ENCODE measurements at places on chromosomes 1 and 21.

GRCh38 chr21:34894401-34894800 lies 154.7 kb downstream of the RUNX1 start:
- DNase-seq, result no peak

GRCh38 chr1:18883636-18884418 lies 18.5 kb downstream of the ALDH4A1 start:
- peak; percentile 83 for DNase-seq

DNA sequence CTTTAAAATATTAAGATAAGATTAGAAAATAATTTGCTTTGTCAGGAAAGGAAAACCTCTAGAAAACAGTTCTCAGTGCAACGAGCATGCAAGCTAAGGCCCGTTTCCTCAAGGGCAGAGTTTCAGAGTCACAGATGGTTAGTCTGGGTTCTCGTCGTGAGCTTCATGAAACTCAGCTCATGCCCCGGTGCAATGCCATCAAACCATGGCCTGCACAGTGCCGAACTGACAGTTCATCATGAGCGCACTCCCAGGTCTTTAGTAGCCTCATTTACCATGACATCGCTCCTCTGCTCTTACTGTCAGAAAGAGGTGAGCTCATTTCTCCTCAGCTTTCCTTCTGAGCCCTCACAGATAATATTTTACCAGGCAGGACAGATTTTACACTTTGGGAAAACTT lies 319.2 kb downstream of the NTNG1 start:
- no peak for DNase-seq

DNA sequence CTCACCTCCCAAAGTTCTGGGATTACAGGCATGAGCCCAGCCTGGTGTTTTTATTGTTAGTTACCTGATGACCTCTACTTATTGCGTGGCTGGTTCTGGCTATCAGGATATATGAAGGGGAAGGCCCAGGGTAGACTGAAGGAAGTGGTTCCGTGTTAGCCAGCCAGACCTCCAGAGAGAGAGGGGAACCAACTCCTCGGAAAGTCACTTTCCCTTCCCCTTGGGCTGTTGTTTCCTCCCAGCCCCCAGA lies 2.5 kb upstream of the RCSD1 start:
- DNase-seq, result no peak

- no peak for DNase-seq
Measured at GRCh38 chr21:44087426-44088400, 19.5 kb upstream of the PWP2 start.

DNA sequence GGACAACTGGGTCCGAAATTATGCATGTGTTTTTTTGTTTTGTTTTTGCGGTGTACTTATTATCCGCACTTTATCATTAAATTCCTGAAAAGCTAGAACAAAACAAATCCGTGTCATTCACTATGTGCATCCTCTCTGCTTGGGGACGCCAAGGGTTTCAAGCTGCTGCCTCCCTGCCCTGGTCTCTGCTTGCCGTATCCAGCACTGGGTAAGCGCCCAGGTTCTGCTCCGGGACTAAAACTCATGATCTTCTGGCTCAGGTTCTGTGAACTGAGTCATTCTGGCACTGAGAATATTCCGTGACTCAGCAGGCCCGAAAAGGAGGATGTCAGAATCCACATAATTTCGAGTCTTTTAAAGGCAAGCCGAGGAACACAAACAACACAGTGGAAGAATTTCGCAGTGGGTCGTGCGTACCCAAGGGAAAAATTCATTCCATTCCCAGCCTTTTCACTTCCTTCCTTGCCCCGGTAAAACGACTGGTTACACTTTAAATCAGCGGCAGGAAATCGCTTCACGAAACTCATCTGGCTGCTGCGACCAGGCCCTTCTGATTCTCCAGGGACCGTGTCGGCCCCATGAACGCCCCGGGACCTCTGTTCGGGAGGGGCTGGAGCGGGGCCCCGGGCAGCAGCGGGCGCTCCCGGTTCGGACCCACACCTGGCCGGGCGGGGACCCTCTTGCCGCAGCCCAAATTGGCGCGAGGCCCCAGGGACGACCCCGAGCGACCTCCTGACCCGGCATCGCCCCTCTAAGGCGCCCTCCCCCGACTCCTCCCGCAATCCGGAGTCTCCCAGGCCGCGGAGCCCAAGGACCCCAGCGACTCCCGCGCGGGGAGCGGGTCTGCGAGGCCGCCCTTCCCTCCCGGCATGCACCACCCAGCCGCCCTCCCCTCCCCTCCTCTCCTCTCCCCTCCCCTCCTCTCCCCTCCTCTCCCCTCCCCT lies 746 bp upstream of the LAMC1 start:
- peak; percentile 92 for DNase-seq

DNA sequence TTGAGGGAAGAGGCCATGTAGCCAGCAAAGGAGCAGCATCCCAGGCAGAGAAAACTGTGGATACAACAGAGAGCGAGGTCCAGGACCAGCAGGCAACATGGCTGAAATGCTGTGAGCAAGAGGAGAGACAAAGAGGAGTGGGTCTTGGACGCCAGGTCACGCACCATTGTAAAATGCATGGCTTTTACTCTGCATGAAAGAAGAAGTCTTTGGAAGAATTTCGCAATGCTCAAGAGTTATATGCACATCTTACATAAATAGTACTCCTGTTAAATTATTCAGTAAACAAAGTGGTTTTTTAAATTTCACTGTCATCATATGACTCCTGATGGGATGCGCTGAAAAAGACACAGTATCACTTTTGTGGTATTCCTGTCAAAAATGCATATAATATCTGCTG lies 3.5 kb downstream of the CD244 start:
- DNase-seq, result no peak

DNA sequence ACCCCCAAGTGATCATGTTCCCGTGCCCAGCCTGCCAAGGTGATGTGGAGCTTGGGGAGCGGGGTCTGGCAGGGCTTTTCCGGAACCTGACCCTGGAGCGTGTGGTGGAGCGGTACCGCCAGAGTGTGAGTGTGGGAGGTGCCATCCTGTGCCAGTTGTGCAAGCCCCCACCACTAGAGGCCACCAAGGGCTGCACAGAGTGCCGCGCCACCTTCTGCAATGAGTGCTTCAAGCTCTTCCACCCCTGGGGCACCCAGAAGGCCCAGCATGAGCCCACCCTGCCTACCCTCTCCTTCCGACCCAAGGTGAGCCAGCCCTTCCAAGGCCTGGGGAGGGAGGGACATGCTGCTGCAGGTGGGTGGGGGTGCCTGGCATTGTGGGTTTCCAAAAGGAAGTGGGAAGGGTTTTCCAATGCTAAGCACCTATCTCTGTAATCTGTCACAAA lies 2.3 kb downstream of the TRIM46 start:
- no peak for DNase-seq

GRCh38 chr1:204883405-204883804 lies 12.7 kb downstream of the NFASC start:
- DNase-seq, result peak; percentile 6

- DNase-seq, result no peak
Measured at GRCh38 chr21:32138658-32139057, 140.2 kb downstream of the MIS18A start.

DNA sequence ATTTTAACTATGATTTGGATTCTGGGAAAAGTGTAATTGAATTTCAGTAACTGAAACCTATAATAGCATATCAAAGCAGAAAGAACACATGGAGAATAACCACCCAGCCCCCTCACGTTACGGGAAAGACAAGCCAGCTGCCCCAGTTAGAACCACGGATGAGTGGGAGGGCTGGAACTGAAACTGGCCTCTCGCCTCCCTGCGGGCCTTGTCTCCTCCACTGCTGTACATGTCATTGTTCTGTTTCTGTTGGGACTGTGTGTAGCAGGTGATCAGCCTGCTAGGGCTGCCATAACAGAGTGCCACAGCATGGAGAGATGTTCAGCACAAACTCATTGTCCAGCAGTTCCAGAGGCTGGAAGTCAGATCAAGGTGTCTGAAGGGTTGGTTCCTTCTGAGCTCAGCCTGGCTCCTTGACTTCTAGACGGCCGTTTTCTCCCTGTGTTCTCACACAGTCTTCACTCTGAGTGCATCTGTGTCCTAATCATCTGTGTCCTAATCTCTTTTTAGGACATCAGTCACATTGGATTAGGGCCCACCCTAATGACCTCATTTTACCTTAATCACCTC lies 52.4 kb downstream of the MAP3K21 start:
- no peak for DNase-seq

- no peak for DNase-seq
Measured at GRCh38 chr1:41539999-41540398, 55.5 kb upstream of the EDN2 start.

GRCh38 chr1:42689912-42690311 lies 7.7 kb downstream of the YBX1 start:
- DNase-seq, result no peak

- DNase-seq, result no peak
Measured at GRCh38 chr1:169207797-169208520, 101.5 kb downstream of the ATP1B1 start.

- DNase-seq, result no peak
Measured at GRCh38 chr1:11174261-11174942, 14.8 kb upstream of the ANGPTL7 start.

- peak; percentile 81 for DNase-seq
Measured at GRCh38 chr1:227318853-227319607, 738 bp upstream of the CDC42BPA start.

GRCh38 chr1:65355031-65355712 lies 45.8 kb downstream of the DNAJC6 start:
- DNase-seq, result no peak

GRCh38 chr1:42504535-42505128 lies 41.5 kb downstream of the CCDC30 start:
- DNase-seq, result no peak

DNA sequence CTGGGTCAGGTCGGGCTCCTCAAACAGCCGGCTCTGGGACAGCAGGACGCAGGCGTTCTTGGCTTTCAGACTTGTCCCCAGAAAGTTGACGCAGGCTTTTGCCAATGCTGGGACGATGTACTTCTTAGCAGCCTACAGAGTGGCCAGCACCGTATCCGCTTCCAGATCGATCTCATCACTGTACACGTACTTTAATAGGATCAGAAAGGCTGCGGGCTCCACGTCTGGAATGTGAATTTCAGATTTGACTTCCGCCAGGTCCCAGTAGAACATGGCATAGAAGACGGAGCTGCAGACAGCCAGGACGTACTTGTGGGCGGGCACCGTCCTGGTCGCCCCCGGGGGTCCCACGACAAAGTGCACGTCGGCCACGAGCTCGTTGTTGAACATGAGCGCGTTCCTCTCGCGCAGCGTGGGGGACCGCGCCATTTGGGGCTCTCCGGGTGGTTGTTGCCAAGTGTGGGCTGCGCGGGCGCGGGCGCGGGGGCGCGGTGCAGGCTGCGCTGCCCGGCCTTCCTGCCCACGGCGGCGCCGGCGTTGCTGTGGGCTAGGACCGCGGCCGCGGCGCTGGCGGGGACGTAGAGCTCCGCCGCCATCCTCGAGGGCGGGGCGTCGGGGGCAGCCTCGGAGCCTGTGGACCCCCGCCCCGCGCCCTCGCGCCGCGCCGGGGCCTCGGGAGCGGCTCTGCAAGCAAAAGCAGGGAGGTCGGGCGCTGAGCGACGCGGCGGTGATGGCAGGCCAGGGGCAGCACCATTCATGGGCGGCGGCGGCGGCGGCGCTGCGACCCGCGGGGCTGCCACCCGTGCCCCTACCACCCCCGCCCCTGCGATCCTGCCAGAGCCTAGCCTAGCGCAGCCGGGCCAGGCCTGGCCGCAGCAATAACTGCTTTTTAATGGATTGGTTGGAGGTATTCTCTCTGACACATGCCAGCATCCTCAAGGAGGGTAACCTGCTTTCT lies 10.6 kb downstream of the CNR2 start:
- DNase-seq, result peak; percentile 67

DNA sequence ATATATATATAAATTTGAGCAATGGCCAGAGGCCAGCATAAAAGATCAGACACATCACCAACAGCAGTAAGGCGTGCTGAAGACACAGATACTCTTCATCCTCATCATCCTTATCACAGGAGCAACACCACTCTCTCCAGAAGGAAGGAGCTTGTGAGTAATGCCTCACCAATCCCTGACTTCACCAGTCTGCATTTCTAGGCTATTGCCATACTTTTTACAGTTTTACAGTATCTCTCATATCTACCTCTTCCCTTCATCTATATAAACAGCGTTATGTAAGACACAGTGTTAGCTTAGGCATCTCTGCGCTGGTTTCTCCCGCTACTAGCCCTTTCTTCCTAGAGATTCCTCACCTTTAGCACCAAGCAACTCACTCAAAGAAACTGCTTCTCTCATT lies 2.4 kb upstream of the ABL2 start:
- no peak for DNase-seq

GRCh38 chr21:38879912-38880576 lies 74.3 kb downstream of the ETS2 start:
- DNase-seq, result no peak

- DNase-seq, result no peak
Measured at GRCh38 chr1:181936269-181936668, 125.2 kb downstream of the ZNF648 start.

DNA sequence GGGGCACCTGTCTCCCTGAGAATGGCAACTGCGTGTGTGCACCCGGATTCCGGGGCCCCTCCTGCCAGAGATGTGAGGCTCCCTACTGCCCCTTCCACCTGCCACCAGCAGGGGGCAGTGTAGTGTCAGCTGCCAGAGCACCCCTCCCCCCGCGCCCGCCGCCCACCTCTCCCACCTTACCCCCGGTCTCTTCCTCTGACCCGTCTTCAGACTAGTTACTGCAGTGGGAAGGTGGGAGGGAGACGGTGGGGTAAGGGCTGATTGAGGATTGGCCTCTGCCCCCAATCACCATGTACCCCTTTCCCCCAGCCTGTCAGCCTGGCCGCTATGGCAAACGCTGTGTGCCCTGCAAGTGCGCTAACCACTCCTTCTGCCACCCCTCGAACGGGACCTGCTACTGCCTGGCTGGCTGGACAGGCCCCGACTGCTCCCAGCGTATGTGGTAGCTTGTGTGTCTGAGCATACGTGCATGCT lies 10.1 kb upstream of the LRRC71 start:
- peak; percentile 80 for DNase-seq
